ENCODE measurements at places on chromosomes 16 and 17.

DNA sequence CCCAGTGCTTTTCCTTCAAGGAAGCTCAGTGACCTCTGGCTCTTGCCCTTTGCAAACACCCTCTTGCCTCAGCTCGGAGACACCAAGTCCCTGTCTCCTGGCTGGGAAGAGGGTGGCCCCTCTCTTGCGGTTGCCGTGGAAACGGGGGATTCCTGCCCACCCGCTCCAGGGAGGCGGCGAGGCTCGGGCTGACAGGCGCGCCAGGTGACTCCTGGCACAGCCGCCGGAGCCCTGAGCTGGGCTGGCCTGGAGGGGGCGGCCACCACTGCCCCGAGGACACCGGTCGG, 71.4 kb downstream of the ABR start:
- DNase-seq, result no peak

GRCh38 chr16:52128361-52128760, 418.6 kb downstream of the TOX3 start:
- DNase-seq, result no peak

DNA sequence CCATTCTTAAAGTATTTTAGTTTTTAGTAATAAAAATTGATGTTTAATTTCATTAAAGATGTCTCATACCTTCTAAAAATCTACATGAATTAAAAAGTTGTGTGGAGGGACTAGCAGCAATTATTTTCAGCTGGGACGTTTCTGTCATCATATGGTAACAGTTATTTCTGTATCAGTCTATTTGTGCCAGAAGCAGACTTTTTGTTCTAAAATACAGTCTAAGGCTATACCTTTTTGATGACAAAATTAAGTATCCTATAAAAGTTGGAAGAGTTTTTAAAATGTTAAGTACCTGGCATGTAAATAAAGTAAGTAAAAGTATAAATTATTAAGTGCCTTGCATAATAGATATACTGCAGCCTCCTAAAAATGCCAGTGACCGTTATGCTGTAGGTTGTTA, 5.9 kb downstream of the TAOK1 start:
- DNase-seq, result no peak

- no peak for DNase-seq
Observed at GRCh38 chr17:70901870-70902269, 732.5 kb downstream of the KCNJ2 start.

- no peak for DNase-seq
Observed at GRCh38 chr17:67570797-67571196, 146.9 kb upstream of the NOL11 start.

GRCh38 chr17:48198950-48199541, 91.5 kb downstream of the SNX11 start:
- DNase-seq, result no peak

- DNase-seq, result peak; percentile 37
Observed at GRCh38 chr17:40326014-40326831, 17.2 kb downstream of the RARA start.

DNA sequence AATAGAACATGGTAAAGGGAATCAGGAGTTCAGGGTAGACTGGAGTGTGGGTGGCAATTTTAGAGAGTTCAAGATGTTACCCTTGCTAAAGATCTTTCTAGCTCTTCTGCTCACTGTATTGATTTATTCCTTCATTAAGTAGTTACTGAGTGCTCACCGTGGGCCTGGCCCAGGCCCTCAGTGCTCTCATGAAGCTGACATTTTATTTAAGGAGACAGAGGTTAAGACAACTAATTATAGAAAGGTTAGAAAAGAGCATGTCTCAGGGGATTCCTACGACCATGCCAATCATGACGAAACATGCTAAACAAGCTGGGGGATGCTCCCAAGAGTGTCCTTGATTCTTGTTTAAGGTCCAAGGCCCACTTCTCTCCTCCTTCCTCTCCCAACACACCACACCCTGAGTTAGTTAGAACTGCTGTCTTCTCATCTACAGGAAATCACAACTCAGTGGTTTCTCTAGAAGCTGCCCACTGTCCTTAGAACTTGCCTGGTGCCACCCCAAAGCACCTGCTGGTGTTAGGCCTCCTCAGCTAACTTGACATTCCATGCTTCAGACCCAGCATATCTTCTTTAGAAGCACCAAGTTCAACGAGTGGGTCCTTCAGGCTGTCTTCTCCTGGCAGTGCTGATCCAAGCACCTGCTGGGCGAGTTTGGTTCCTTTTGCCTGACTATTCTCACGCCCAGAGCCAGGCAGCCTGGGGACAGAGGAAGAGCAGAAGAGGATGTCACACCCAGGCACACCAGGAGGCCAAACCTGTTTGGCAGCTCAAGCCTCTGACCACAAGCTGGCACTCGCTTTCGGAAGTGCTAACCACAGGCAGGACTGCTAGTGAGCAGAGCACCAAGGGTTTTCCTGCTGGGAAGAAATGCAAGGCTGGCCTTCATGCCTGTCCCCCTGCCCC, 79.0 kb downstream of the GAS7 start:
- no peak for DNase-seq

- DNase-seq, result peak; percentile 49
Observed at GRCh38 chr16:11232852-11233726, 22.9 kb downstream of the SOCS1 start.

GRCh38 chr16:35636480-35637230, 2177.2 kb downstream of the TP53TG3F start:
- DNase-seq, result no peak

- no peak for DNase-seq
Observed at GRCh38 chr17:48004983-48005382, 32.6 kb downstream of the COPZ2 start.

GRCh38 chr16:75433732-75434413, 570 bp upstream of the CFDP1 start:
- DNase-seq, result peak; percentile 58

GRCh38 chr16:9845661-9846361, 336.4 kb downstream of the GRIN2A start:
- no peak for DNase-seq

- no peak for DNase-seq
Observed at GRCh38 chr16:75235721-75236193, 15.7 kb downstream of the BCAR1 start.

GRCh38 chr16:74611721-74612120, 4.8 kb upstream of the GLG1 start:
- no peak for DNase-seq

Measured in GM18507 (cell line).